ENCODE measurements at places on chromosomes 5 and 9.

- DNase-seq, result no peak
These were observed 193.0 kb downstream of the CD180 start for GRCh38 chr5:67003685-67003934.

- DNase-seq, result no peak
These were observed 149.6 kb upstream of the DMRT1 start for GRCh38 chr9:691825-692400.

GRCh38 chr5:177128551-177128981 is 5.0 kb upstream of the NSD1 start:
- no peak for DNase-seq

DNA sequence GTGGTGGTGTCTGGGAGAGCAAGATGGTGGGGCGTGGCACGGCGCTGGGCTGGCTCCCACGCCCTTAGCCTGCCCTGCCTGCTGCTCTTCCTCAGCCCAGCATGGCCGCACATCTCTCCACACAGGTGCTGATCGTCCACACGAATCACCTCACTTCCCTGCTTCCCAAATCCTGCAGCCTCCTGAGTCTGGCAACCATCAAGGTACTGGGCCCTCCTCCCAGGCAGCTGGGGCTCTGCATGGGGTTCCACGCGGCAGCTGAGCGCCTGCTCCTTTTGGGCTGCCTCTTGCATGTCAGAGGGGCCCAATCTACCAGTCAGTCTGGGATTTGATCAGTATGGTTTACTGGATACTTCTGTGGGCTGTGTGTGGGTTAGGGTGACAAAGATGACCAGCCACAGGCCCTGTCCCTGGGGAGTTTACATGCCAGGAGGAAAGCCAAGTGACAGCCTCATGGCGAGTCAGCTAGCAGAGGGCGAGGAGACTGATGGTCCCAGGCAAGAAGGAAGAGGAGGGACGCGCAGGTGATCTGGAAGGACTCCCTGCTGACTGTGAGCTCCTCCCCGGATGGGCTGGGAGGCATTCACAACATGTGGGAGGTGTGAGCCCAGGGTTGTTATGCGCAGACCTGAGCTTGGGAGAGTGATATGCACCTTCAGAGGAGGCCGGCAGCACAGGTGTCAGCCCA is 6.0 kb downstream of the LRSAM1 start:
- DNase-seq, result no peak
